GM23248 (cell line): ENCODE measurements at places on chromosomes 5 and 9.

- no peak for DNase-seq
These were observed 6.1 kb downstream of the ORM2 start for GRCh38 chr9:114335745-114336144.

GRCh38 chr5:57979671-57980070, 480.2 kb downstream of the PLK2 start:
- no peak for DNase-seq

DNA sequence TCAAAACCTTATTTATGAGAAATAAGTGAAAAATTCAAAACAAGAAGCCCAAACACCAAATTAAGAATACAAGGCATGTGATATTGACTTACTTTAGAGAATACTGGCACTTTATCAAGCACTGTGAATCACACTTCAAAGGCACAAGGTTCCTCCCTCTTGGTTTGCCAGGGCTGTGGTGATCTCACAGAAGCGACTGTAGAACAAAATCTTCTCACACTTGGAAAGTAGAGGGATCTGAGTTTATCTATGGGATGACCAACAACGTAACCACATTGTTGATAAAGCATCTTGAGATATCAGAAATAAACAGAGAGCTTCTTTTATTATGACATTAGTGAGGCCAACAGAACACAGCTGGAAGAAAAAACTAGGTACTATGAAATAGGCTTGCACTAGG, 295.9 kb downstream of the NFIB start:
- DNase-seq = peak; percentile 78

- DNase-seq = peak; percentile 71
These were observed 18.5 kb downstream of the DDX31 start for GRCh38 chr9:132651259-132651658.

DNA sequence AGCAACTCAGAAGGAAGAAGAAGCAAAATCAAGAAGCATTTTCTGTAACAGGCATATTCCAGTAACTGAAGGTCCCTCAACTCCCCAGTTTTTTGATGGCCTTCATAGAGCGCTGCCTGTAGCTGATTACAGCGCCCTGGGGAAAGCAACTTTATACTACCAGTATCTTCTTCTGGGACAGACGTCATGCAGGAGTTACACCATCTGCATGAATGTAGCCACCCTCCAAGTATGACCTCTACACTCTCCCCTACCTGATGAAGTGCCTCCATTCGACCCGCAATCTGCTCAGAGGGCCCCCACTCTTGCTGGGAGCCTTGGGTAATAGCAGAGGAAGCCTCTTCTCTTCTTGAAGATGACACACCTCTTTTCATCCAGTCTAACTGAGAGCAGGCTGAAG, 21.0 kb upstream of the SH3TC2 start:
- DNase-seq = no peak

GRCh38 chr5:166719991-166720390, 1571.5 kb upstream of the WWC1 start:
- DNase-seq = no peak

GRCh38 chr9:135136991-135137832, 49.7 kb downstream of the OLFM1 start:
- DNase-seq = peak; percentile 75

DNA sequence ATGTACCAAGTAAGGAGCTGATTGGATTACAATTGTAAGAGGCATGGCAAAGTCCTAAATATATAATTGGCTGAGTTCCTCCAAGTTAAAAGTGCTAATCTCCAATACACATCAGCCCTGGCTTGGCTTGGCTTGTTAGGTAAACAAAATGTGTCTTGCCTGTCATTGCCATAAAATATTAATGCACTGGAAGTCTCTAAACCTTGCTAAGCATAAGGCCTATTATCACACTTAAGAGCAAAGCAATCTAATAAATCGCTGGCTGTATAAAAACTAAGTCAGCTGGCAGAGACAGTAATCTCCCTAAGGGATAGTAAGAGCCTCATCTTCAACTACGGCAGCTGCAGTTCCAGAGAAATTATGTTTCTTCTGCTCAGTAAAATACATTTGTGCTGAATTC, 418.6 kb upstream of the GRAMD2B start:
- no peak for DNase-seq

DNA sequence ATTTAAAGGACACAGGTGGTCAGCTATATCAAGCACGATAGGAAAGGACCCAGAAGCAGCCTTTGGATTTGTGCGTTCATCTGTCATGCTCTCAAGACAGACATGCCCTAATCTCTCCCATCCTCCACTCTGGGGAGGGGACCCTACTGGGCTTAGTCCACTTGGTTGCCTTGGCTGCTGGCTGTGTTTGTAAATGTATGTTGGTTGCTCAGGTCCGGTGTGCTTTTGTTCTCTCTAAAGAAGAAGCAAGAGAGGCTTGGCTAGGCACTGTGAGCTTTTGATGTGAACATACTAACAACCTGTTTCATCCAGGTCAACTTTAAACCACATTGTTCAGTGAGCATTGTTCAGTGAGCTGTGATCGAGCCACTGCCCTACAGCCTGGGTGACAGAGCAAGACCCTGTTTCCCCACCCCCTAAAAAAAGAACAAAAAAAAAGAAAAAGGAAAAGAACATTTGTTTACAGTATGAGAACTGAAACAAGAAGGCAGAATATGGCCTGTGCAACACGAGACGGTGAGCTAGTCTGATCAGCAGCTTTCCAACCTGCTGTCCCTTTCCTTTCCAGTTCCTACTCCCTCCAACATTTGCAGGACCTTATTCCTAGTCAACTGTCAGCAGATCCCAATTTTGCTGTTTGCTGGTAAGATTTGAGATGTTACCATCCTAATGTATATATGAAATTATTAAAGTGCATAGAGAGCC, 228.3 kb downstream of the ARHGAP26 start:
- DNase-seq = no peak

GRCh38 chr5:157282150-157282549, 16.2 kb downstream of the CYFIP2 start:
- DNase-seq = no peak
